ENCODE measurements at places on chromosomes 3 and 15.

- DNase-seq = no peak
Measured at GRCh38 chr15:95018888-95019545, 787.7 kb downstream of the MCTP2 start.

DNA sequence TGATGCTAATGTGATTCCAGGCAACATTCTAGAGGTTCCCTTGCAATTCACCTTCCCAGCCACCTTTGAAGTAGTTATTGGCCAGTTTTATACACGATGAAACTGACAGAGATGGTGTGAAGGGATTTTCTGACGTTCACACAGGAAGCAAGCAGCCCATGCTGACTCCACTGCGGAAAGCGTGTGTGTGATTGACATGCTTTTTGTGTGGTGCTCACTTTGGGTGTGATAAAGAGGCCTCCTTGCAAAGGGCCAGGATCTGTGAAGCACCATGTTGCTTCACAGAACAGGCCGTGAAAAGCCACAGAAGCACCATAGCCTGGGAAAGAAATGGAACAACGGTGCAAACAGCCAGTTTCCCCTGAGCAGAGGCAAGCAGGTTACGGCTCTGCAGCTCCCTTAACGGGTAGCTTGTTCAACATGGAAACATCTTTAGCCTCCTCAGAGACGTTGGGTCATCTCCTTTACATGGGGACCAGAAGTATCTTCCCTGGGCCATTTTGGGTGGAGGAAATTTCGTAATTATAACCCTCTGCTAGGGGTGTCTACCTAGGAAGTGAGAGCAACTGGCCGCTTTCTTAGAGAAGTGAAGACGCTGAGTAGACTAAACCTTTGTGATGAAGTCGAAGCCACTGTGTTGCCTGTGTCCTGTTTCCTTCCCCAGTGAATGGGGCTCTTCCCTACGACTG lies 108.5 kb downstream of the APBA2 start:
- no peak for DNase-seq

- DNase-seq = no peak
Measured at GRCh38 chr15:43912208-43912607, 85.4 kb downstream of the WDR76 start.

- DNase-seq = no peak
Measured at GRCh38 chr3:155553780-155554179, 191.1 kb downstream of the PLCH1 start.

DNA sequence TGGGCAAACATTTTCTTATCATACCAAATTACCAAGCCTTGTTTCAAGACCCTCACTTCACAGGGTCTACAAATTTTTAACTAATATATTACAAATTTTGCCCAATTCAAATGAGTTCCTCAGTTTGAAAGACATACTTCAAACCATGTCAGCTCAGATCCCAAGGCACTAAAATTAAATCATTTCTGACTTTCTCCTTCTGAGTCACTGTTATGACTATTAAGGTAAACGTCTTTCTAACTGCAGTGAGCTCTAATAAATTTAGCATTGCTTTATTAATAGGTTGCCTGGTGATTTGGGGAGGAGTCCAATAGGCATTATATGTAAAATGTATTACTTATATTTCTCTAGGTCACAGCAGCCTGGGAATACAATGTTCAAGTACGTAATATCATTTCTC lies 158.2 kb upstream of the ARHGEF26 start:
- DNase-seq = no peak

DNA sequence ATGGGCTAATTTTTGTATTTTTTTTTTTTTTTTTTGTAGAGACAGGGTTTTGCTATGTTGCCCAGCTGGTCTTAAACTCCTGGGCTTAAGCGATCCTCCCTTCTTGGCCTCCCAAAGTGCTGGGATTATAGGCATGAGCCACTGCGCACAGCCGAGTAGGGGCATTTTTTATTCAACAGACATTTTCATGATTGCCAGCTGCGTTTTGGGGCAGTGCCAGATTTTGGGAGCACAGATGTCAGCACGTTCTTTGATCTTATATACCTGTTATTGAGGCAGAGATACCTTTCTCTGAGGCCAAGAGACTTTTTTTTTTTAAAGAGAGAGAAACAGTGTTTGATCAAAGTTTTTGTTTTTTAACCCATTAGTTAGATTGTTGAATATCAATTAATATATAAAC lies 16.8 kb downstream of the NEO1 start:
- DNase-seq = no peak
